Hippocampal formation (tissue), 2 donors: ENCODE measurements at places on chromosomes 3 and 15.

- no peak for DNase-seq
These were observed 38.2 kb upstream of the CNOT10 start for GRCh38 chr3:32646761-32647160.

DNA sequence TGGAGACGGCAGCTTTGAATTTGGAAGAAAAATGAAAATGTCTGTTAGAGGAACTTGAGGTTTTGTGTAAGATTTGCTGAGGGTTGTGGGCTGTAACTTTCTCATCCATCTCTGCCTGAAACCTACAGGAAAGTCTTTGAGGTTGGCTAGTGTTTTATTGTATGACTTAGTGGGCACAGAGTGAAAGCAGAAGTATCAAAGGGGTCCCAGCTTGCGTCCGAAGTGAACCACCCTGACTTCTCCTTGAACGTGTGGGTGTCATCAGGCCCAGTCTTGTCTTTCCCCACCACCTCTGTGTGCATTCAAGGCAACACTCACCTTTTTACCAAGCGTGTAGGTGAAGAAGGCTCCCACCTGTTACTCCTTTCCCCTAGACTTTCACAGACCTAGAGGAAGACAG, 682.1 kb upstream of the CFAP20DC start:
- DNase-seq: no peak

DNA sequence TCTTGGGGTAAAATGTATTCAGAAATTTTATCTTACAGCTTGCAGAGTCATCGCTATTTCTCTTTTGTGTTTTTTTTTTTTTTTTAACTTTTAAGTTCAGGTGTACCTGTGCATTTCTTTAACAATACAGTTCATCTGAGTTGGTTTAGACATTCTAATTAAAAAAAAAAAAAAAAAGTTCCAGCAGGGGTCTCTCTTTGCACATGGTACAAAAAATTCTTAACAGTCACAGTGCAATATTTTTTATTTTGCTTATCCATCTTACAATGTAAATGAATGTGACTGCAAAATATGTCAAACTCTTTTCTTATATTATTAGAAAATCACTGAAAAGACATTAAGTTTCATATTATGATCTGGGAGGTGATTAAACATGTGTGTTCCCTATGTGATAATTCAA, 47.5 kb upstream of the SLC9A9 start:
- DNase-seq: no peak

- DNase-seq: no peak
These were observed 124.4 kb upstream of the MEF2A start for GRCh38 chr15:99441444-99441800.

GRCh38 chr3:186466391-186466974, 77.7 kb downstream of the CRYGS start:
- DNase-seq: no peak

DNA sequence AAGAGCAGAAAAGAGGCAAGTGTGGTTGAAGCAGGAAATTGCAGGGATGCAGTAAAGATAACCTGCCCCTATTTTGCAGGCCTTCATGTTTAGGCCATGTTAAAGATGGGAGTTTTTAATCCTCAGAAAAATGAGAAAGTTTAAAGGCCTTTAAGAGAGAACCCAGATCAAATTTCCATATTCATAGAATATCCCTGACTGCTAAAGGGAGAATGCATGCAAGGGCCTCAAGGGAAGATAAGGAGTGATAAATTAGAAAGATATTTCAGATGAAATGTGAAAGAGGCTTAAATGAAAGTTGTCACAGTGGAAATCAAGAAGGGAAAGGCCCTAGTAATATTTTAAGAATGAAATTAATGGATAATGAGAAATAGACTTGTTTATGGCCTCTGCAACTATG, 292.1 kb downstream of the SATB1 start:
- DNase-seq: no peak

DNA sequence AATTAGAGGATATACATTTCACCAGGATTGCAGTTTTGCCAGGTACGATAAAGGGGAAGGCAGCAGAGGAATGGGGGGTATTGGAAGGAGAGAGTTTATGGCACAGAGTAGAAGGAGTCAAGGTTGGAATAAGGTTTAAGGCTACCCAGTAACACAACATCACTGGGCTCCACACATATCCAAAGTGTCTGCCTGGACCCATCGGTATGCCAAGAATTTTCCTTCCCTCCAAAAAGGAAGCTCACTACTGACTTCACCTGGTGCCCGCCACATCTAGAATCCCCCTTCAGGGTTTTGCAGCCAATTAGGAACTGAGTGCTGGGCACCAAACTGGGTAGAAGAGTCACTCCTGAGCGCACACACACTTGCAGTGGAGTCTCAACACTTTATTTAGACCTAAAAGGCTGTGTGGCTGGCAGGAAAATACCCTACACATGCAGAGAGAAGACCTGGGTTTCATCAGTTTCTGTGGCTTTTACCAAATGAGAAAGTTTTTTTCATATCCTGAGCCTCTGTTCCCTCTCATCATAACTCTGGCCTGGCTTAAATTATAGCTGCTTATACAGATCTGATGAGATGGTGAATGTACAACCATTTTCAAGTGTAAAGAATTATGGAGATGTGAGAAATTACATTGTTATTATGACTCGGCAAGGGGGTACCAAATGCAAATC, 190.8 kb upstream of the LPP start:
- DNase-seq: no peak

- DNase-seq: no peak
These were observed 70.1 kb downstream of the CCK start for GRCh38 chr3:42195879-42196330.

DNA sequence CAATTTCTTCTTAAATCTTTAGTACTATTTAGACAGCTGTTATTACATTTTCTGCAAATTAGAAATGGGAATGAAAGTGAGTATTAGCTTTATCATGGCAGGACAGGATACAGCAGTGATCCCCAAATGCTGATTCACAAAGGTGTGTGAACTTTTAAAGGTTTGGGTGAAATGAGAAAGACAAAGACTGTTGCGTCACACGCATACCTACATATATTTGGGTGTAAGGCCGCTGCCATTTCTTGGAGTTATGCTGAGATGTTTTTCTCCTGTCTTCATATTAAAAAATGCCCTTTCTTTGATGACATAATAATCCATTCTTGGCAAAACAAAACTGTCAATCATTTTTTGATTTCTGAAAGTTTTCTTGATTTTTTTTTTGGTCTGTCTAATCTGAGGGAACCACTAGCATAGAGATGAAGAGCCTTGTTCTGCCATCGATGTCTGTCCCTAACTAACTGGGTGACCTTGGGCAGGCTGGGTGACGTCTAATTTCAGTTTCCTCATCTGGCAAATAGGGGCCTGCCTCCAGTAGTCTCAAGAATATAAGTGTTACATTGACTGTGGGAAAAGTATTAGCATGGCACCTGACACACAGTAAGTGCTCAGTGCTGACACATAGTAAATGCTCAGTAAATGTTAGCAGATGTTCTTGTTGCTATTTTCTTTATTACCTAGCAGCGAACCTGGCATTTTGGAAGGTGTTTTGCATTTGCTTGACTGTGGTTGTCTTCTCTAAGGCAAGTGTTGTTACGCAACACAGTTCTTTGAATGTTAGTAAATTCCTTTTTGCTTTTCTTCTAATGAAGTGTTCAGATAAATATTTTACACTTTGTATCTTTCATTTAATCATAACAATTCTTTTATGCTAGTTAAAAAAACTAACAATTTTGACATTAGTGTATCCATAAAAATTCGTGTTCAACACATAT, 5.0 kb downstream of the MITF start:
- no peak for DNase-seq

DNA sequence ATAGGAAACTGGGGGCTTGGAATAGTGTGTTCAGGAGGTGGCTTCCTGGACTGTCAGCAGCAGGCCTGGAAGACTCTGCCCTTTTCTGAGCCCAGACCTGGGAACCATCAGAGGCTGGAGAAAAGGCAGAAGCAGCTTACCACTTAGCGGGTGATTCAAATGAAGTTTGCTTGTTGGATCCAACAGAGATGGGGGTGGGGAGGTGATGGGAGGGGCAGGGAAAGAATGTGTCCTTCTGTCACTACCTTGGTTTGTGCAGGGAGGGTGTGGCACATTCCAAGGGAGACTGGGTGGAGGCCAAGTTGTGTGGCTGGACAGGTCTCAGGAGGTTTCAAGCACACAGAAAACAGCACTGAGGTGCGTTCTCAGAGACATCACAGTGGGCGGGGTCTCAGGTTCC, 58.8 kb downstream of the TRAK1 start:
- DNase-seq: no peak

DNA sequence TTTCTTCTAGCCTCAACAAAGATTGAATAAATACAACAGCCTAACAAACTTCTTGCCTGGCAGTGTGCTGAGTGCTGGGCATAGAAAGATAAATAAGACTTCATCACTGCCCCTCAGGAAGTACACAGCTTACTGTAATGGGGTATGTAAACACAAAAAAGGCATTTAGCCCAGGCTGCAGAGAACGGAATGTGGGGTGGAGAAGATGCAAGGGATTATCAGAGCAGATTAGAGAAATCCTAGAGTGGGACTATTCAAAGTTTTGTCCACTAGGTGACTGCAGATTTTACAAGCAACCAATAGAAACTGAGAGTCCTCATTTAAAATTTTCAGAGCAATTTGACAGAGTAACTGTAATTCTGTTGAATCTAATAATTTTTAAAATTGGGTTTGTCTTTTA, 35.4 kb upstream of the TSC22D2 start:
- no peak for DNase-seq

DNA sequence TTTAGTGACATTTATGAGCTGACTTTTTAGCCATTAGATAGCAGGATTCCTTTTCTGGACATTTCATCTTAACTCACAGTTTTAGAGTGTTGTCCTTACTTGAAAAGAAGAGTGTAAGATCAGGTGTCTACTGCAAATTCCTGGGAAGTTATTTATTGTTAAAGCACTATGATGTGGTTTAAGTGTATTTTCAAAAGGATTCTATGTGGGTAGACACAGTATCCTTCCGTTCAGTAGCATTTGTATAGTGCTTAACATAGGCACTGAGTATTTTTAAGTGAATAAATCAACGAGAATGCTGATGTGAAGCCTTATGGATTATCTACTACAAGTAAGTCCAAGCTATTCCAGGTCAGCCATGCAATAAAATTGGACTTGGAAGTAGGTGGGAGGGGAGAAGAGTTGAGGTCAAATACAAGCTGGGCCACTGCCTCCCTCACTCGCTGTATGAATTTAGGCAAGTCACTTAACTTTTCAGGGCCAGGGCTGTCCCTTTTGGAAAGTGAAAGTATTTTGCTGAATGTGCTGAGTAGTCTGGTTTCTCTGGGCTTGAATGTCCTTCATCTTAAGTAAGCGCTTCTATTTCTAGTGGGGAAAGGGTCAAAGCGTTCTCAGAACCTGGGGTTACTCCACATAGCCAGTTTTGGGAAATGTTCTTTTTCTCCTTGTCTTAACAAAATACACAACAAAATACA, 48.6 kb downstream of the GAP43 start:
- no peak for DNase-seq

- DNase-seq: no peak
These were observed 607.4 kb upstream of the TBL1XR1 start for GRCh38 chr3:177804646-177805045.

DNA sequence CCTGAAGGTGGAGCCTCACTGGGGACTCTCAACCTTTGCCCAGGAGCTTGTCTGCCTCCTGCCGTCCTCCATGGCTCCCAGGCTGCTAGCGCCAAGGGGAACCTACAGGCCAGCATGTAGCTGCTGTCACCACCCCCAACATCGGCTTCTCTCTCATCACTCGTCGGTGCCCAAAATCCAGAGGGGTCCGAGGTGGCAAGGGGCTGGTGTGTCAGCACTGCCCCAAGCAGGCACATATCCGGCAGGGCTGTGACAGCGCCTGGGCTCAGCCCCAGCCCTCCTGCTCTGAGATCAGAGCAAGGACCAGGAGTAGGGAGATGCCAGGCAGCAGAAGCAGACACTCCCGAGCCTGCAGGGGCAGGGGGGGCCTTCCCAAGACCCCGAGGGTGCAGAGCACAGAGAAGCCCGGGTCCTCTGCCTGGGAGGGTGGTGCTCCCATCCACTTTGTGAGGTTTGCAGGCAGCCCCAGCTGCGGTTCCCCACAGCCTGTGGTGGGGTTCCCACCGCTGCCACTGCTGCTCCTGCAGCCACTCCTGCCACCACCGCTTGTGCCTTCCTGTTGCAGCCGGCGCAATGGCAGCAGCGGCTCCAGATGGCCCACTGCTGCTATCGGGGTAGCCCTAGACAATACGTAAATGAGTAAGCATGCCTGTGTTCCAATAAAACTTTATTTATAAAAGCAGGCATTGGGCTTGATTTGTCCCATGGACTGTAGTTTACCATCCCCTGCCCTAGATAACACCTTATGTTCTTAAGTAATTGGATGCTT, 451.0 kb downstream of the EPHA6 start:
- no peak for DNase-seq

- DNase-seq: no peak
These were observed 65.9 kb upstream of the LCTL start for GRCh38 chr15:66631616-66632263.

- DNase-seq: no peak
These were observed 100.9 kb upstream of the CRBN start for GRCh38 chr3:3280396-3280795.

GRCh38 chr15:67150023-67150860, 84.8 kb downstream of the SMAD3 start:
- DNase-seq: no peak

- no peak for DNase-seq
These were observed 15.8 kb downstream of the EFCC1 start for GRCh38 chr3:129016720-129017483.
